Fibroblast of mammary gland (primary cell): ENCODE measurements at places on chromosomes 3 and 15.

DNA sequence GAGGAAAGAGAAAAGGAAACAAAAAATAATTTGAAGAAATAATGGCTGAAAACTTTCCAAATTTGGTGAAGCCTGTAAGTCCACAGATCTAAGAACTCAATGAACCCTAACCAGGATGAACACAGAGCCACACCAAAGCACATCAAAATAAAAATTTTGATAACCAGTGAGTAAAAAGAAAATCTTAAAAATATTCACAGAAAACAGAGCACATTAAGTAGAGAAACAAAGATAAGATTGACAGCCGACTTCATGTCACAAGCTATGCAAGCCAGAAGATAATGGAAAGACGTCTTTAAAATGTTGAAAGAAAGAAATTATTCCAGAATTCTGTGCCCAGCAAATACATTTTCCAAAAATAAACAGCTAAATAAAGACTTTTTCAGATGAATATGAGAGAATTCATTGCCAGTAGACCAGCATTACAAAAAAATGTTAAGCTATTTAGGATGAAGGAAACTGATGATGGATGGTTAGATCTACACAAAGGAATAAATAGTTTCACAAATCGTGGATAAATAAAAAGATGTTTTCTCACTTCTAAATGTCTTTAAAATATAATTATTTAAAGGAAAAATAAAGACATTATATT lies 140.2 kb upstream of the SKOR1 start:
- peak; percentile 62 for DNase-seq

DNA sequence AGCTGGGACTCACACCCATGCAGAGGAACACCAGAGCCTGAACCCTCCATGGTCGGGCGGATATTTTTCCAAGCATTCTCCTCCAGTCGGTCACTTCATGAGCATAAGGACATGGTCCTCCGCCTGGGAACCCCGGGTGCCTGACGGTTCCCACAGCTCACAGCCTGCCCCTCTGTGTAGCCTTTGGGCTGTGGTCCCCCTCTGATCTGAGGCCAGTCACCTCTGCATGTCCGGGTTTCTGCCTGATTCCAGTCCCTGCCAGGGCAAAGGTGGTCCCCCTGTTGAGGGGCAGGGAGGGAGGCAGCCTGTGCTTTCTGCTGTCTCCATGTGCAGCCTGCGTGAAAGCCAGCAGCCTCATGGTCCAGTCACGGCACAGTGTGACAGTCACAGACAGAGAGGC lies 76.6 kb upstream of the KLF13 start:
- DNase-seq = no peak

DNA sequence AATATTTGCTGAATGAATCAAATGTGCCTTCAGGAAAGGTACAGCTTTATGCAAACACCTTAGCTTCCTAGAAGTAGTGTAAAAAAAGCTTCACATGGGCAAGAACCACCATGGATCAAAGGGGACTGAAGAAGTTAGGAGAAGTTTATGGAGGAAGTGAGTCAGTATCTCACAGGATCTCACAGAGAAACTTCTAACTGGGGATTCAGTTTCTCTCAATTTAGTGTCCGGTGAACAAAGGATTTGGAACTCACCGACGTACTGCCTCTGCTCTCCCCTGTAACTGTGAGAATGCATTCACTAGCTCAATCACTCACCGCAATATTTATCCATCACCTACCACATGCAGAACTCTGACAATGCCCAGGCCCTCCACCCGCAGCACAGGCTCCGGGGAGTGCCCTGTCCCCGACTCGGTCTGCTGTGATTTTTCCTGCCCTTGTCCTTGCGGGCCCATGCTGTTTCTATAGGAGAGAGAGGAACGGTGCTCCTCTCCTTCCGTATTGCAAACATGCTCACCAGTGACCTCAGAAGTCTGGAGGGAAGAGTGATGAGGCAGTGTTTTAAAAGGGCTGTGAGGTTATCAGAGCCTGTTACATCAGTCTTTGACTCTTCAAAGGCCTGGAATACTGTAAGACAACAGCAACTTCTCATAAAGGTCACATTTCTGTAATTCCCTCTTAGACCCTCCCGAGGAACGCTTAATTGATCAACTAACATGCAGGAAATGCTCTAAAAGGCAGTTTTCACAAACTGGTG lies 222.5 kb upstream of the ICE2 start:
- no peak for DNase-seq

DNA sequence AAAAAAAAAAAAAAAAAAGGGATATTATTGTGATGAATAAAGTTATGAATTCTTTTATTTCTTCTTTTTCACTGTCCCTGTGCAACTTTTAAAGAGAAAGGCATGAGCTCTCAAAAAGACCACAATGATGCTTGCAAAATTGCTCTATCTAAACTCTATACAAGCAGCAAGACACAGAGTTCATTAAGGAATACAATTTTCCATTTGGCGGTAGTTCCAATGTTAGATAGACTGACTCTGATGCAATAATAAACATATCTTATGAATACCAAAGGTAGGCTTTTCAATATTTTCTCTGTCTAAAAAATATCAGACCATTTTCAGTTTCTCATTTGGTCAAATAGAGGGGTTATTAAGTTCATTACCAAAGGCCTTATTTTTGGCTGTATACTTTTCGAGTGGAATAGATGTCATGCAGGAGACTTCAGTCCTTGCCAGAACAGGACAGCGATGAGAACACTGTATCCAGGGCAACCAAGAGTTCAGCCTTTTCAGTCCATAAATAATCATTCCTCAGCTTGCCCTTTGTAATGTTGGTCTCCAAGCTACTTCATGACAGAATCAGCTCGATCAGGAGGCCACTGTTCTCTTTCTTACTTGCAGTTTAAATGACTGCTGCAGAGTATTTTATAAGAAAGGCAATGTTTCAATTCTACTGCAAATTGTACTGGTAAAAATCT lies 162.9 kb upstream of the FAM3D start:
- no peak for DNase-seq

- DNase-seq = no peak
Observed at GRCh38 chr3:165827883-165828282, 9.3 kb downstream of the BCHE start.

DNA sequence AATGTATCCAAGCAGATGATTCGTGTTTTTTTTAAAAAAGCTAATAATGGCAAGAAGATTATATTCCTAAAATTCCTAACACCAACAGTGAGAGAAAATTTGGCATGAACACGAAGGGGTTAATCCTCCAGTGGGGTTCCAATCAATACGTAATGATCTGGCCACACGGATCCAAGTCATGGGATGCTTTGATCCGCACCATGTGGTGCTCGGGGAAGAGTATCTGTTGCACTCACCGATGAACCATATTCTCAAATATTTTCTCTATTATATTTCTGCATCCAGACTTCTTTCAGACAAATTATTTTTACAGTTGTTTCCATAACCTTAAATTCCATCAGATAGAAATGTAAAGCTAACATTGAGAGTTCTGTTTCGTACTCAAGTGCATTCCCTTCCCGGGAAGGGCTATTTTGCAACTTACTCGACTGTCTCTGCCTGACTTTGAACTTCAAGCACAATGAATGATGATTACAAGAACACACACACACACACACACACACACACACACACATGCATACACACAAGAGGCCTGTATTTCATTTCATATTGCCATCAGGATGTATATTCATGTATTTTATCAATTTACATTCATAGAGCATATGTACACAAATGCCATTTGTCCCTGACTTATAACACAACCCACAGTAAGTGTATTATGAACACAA lies 567.2 kb downstream of the FOXP1 start:
- DNase-seq = peak; percentile 50

- DNase-seq = no peak
Observed at GRCh38 chr15:66130496-66131034, 123.0 kb downstream of the MEGF11 start.

GRCh38 chr3:57556459-57557084 lies 498 bp downstream of the PDE12 start:
- peak; percentile 24 for DNase-seq

GRCh38 chr3:178095522-178095921 lies 440.7 kb upstream of the KCNMB2 start:
- no peak for DNase-seq

- peak; percentile 92 for DNase-seq
Observed at GRCh38 chr3:15064835-15065549, at the start of gene MRPS25. TSS of gene MRPS25 (minus strand) at chr3:15065315. CDS start at chr3:15065194, 121 bp downstream.

DNA sequence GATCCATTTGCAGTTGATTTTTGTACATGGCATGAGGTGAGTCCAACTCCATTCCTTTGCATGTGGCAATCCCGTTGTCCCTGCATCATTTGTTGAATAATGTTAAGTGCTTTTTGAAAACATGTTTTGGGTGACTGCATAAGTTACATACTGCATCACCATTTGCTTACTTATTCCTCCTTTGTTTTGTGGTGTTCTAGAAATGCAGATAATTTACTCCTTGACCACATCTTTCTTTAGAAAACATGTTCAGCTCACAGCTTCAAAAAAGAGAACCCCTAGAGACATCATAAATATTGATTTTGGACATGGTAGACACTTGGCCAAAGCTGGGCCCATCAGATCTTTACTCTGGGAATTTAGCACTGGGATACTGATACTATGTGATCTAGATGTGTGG lies 135.3 kb upstream of the DAZL start:
- peak; percentile 83 for DNase-seq

GRCh38 chr3:36840453-36840921 lies 76.1 kb upstream of the DCLK3 start:
- peak; percentile 23 for DNase-seq

DNA sequence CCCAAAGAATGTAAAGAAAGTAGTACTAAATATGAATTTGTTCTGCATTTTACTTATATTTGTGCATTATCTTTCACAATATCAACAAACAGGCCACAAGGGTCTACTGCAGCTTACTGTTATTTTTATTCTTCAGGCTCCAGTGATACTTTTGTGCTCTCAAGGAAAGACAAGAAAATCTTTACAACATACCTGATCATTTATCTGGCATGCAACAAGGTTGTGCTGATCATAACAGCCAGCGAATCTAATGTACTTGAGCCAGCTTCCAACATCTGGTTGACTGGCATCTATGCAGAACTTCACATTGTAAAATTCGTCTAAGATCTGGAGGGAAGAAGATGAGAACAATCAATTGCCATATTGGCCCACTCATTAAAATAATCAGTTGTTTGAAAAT lies 520.0 kb downstream of the MECOM start:
- DNase-seq = no peak

GRCh38 chr3:174957551-174958001 lies 98.4 kb downstream of the NAALADL2 start:
- DNase-seq = peak; percentile 62

- DNase-seq = no peak
Observed at GRCh38 chr3:58620421-58620820, 43.2 kb upstream of the FAM107A start.

GRCh38 chr3:16498130-16498890 lies 15.2 kb downstream of the RFTN1 start:
- DNase-seq = no peak

- DNase-seq = peak; percentile 6
Observed at GRCh38 chr3:13189639-13190377, 116.6 kb upstream of the IQSEC1 start.

DNA sequence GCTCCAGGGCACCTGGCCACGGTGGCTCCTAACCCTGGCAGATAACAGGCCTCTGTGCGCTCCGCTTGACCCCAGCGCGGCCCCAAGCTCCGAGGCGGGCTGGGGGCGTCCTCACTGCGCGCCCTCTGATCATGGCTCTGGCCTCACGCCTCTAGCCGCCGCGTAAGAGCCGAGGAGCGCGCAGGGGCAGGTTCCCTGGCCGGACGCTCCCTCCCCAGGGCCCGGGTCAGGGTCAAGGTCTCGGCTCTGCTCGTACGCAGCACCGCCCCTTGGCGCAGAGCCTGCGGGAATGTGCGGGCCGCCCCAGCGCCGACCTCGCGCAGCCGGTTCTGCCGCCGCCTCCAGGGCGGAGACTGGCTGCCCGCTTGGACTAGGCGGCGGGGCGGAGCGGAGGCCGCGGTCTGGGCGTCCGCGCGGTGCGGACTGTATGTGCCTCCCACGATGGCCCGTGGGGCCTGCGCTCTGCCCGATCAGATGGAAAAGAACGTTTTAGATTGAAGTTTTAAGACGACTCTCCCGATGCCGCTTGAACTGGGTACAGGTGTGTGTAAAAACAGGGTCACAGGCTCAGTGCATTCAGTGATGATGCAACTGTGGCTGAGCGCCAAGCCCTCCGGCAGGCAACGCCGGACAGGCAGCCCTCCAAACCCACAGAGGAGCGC lies 40.8 kb downstream of the CHST14 start:
- peak; percentile 35 for DNase-seq

DNA sequence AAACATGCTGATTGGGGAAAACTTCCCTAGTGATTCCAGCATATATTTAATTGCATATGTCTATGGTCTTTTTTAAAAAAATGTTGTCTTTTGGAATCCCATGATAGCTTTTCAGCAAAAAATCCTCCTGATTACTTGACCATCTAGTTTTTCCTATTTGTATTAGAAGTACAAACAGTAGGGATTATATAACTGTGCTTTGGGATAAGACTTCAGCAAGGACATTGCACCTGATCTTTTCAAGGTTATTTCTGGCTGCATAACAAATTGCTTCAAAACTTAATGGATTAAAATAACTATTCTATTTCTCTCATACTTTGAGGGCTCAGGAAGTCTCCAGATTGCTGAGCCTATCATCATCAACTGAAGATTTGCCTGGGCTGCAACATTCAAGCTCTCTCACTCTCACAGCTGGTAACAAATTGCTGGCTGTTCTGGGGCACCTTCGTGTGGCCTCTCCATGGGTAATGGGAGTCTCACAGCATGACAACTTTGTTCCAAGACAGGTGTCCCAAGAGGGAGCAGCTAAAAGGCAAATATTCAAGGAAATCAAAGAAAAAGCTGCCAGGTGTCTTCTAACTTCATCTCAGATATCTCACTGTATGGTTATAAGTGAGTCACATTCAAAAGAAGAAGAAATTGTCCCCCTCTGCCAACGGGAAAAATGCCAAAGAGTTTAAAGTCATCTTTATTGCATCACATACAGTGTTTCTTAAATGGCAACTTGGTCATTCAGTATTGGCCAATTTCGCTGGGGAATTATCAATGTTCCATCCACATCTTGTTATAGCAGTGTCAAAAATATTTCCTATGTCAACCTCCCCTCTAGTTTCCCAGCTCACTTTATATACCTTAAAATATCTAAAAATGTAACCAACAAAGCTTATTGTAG lies 644.5 kb upstream of the GRM7 start:
- no peak for DNase-seq

- no peak for DNase-seq
Observed at GRCh38 chr3:114108137-114108536, 51.6 kb downstream of the QTRT2 start.

DNA sequence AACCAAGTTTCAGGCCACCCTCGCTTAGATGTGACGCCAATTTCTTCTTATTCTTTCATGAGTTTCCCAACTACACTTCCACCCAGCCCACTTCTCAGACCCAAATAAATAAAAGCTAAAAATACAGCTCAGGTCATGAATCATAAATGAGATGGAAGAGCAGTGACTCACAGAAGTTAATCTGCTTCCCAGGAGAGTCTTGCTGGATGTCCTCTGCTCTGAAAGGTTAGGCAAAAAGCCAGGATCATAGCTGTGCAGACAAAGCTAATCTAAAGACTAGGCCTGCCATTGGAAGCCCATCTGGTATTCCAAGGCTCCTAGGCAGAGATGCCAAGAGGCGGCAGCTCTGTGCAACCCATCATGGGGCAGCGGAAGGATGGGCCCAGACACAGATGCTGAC lies 24.1 kb downstream of the SHC4 start:
- DNase-seq = peak; percentile 99
